CD4-positive, alpha-beta T cell treated with Interleukin-2 at 100 ng/mL for 4 hours (primary cell): ENCODE measurements at places on chromosomes 6 and 20.

GRCh38 chr6:80142586-80142985 is 36.1 kb downstream of the BCKDHB start:
- DNase-seq, result no peak

DNA sequence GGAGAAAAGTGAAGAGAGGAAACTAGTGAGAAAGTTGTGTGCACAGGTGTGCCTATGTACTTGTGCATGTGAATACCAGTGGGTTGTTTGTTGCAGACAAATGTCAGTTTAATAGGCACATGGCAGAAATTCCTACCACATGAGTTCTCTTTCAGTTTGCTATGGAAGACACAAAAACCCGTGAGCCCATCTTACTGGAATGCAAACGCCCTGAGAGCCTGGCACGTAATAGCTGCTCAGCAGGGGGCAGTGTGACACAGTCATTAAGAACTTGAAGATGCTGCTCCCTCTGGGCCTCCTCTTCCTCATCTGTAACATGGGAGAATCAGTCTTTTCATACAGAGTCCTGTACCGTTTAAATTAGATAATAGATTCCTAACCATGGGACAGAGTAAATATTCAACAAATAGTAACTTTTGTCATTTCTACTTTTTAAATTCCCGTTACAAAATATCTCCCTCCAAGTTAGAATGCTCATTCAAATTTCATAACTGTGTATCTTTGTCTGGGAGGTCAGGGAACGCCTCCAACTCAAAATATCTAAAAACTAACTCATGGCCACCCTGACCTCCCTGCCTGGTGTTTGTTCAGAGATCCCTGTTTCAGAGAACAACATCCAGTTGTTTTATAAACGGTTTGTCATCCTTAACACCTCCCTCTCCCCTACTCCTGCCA is 802.9 kb downstream of the MAFB start:
- DNase-seq, result no peak

DNA sequence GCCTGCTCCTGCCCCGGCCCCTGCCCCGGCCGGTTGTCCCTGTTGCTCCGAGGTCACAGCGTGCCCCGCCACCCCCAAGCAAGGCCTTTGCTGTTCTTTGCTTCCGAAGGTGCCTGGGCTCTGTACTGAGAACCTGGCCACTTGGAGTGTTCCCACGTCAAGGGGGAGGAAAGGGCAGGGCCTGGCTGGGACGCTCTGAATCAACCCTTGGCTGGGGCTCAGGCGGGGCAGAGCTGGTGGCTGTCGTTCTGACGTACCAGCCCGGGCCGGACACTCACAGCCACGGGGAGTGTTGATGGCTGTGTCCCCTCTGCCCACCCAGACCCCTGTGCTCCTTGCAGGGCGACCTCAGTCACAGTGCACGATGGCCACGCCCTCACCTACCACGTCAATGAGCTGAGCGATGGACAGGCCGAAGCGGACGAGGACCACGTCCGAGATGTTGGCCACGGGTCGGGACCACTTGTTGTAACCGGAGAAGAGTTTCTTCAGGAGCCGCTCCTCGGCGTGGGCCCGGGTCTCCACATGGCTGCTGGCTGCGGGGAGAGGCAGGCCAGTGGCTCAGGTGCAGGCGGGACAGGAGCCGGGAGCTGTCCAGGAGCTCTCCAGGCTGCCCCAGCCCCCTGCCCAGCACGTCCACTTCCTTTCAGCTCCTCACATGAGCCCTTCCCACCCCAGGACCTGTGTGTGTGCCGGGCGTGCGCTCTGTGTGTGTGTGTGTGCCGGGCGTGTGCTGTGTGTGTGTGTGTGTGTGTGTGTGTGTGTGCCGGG is 1.8 kb downstream of the CHRNA4 start:
- no peak for DNase-seq

- no peak for DNase-seq
These were observed 15.4 kb downstream of the ENPP3 start for GRCh38 chr6:131652472-131652871.

GRCh38 chr6:11333132-11333849 is 100.8 kb upstream of the NEDD9 start:
- no peak for DNase-seq

GRCh38 chr20:59804347-59804746 is 129.1 kb downstream of the SYCP2 start:
- no peak for DNase-seq

DNA sequence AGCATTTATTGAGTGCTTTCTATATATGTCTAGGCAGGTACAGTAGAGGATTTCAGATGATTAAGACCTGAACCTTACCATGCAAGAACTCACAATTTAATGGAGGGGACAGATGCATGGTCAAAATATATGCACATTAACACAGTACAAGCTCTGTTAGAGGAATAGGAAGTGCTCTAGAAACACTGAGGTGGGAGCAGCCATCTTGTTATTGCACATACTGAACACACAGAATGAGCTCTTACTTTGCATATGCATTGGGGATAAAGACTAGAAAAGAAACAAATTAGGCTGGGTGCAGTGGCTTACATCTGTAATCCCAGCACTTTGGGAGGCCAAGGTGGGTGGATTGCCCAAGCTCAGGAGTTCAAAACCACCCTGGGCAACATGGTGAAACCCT is 438.3 kb downstream of the UTRN start:
- no peak for DNase-seq

GRCh38 chr20:16124911-16125776 is 448.1 kb downstream of the KIF16B start:
- DNase-seq, result no peak

DNA sequence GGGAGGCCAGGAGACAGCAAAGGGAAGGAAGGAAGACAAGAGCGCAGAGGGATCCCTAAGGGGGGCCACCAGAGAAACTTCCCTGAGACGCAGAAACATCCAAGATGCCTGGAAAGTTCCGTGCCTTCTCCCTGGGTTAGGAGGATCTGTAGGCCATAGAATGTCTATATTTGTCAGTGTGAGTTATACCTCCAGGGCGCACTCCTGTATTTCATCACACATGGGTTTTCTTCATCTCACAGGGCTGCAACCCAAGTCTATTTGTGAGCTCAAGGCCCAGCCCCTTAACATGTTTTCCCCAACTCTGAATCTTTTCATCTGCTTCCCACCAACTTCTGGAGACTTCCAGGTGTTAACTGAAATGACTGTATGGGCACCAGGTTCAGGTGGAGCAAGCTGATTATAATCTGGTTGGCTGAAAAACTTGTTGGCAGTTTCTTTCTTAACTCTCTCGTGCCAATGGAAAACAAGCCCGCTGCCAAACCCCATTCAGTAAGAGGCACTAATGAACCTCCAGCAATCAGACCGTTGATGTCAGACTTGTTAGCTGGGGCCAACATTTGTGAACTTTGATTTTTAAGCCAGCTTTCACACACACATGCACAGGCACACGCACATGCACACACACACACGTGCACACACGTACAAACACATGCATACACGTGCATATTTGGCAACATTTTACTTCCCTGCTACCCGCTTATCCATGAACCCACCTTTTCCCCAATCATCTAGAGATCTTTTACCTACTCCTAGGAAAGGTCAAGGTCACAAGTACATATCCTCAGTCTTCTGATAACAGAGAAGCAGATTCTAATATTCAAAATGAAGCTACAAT is 247.5 kb upstream of the GMDS start:
- no peak for DNase-seq

GRCh38 chr6:42355416-42355815 is 96.3 kb downstream of the TRERF1 start:
- DNase-seq, result no peak

DNA sequence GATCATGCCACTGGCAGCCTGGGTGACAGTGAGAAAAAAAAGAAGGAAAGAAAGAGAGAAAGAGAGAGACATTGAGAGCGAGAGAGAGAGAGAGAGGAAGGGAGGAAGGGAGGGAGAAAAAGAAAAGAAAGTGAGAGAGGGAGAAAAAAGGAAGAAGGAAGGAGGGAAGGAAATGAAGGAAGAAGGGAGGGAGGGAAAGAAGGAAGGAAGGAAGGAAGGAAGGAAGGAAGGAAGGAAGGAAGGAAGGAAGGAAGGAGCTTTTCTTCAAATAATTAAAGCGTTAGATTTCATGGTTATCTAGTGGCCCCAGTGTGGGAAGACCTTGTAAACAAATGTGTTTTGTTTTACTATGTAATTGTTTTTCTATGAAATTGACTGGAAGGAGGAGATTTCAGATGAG is 170.8 kb downstream of the SYNDIG1 start:
- no peak for DNase-seq

GRCh38 chr6:165616116-165616515 is 46.9 kb downstream of the PDE10A start:
- DNase-seq, result no peak

GRCh38 chr20:46023148-46023484 is 5.9 kb upstream of the SLC12A5 start:
- DNase-seq, result no peak
